Fibroblast of villous mesenchyme (primary cell): ENCODE measurements at places on chromosomes 3 and 15. TPM values are rescaled to one million over a fixed set of nuclear protein-coding genes. Genes with fewer than 3 reads are reported as not detected.

The ASB14 gene
- not detected in 2 replicates for total RNA-seq

The DNASE1L3 gene
- not detected in 2 replicates for total RNA-seq

The KLF13 gene
- total RNA-seq, result 13.8 and 25.4 TPM in 2 replicates

The ADGRG7 gene
- not detected in 2 replicates for total RNA-seq

The GABRR3 gene
- total RNA-seq, result not detected in 2 replicates

The BBS4 gene
- total RNA-seq, result 19.4 and 22.9 TPM in 2 replicates

The LNP1 gene
- 4.2 and 4.7 TPM in 2 replicates for total RNA-seq

The VILL gene
- 4.3 and 5.5 TPM in 2 replicates for total RNA-seq

The SPINK8 gene
- total RNA-seq, result not detected in 2 replicates

The TMPRSS7 gene
- not detected in 2 replicates for total RNA-seq

The ZDHHC23 gene
- total RNA-seq, result 0.32 and 0.43 TPM in 2 replicates

The HRG gene
- not detected in 2 replicates for total RNA-seq

The SNX22 gene
- under 0.01 and 0.32 TPM in 2 replicates for total RNA-seq

The CRYBG3 gene
- 17.1 and 22.9 TPM in 2 replicates for total RNA-seq

The ZNF280D gene
- 25.8 and 51.8 TPM in 2 replicates for total RNA-seq

The LRRC34 gene
- 3.5 and 4.3 TPM in 2 replicates for total RNA-seq

DNA sequence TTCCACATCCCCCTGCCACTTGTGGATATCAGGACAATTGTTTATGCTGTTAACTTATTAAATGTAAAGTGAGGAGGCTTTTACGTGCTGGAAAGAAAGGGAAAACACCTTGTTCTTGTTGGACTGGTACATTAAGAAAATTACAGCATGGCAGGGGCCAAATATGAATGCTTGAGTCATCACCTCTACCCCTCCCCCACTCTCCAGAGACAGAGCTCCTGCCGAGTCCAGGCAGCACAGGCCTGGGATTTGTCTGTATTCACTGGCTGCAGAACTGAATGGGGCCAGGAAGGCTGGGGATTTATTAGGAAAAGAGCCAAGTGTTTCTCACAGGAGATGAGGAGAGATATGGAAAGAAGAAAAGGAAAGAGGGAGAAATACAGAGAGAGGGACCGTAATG is 308.9 kb downstream of the EPHB1 start:
- DNase-seq, result no peak

GRCh38 chr3:115325539-115325938 is 178.5 kb upstream of the ZBTB20 start:
- DNase-seq, result peak; percentile 52

GRCh38 chr3:108387063-108387462 is 90.7 kb downstream of the HHLA2 start:
- DNase-seq, result no peak

GRCh38 chr15:90436952-90437351 is 48.9 kb downstream of the IQGAP1 start:
- no peak for DNase-seq

GRCh38 chr3:24616110-24616829 is 121.6 kb upstream of the THRB start:
- no peak for DNase-seq

GRCh38 chr15:35557544-35557943 is 11.6 kb upstream of the DPH6 start:
- peak; percentile 67 for DNase-seq

DNA sequence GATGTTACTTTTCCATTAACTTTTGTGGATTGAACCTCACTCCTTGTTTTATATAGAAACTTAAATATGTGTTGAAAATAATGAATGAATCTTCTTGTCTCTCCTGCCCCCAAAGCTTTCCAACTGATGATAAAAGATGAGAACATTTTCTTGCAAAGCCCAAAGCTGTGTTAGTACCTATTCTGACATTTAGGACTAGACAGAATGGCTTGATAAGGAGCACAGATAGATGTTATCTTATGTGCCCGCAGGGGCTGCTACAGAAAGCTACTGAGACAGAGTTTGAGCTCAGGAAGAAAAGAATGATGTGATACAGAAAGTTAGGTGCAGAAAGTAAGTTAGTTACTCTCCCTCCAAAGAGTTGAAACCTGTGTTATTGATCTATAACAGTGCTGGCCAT is 109.4 kb upstream of the ATP11B start:
- DNase-seq, result no peak

GRCh38 chr3:36132214-36132613 is 248.1 kb upstream of the STAC start:
- DNase-seq, result no peak

DNA sequence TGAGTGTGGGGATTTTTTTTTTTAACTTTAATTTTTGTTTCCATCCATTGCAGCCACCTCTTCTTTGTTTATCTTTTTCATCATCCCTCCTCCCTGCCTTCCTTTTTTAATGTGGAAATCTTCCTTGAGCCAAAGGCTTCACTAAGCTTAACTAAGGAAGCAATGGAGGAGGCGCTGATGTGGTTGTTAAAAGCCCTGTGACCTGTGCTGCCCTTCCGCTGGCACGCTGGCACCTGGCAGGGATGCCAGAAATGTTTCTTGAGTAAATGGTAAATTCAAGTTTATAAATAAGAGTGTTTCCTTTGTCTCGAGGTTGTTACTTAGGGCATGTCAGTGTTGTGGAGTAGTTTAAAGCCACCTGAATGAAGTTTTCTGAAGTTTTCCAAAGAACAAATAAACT is 69.4 kb downstream of the CRTC3 start:
- no peak for DNase-seq

DNA sequence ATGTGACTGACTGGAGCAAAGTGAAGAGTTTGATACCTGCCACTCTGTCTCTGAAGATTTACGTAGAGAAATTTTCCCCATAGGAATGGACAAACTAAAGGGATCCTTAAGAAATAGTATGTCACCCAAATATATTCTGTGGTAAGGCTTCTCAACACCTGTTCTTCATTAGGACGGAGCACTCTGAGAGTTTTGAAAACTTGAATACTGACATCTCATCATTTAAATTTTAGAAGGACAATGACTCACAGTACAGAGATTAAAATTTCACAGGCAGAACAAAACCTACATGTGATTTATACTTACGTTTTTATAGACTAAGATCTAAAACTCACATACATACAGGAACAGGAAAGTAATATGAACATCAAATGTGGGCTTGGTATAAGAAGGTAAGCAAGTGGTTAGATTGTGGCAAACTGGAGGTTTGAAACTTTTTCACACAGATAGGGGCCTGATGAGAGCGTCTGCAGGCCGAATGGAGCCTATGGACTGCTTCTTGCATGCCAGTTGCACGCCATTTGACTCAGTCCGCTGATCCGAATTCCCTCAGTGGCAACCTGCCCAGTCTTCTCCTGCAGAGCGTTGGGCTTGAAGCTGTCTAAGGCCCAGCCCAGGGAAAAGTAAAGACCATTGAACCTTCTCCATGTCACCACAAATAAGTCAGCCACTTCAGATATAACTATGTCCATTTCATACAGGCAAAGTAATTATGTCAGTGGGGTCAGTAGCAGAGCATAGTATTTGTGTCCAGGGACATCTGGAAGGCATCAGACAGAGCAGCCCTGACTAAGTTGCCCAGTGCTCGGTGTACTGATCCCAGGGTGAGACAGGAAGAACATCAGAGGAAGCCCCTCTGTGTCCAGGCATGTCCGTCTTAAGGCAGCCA is 45.7 kb downstream of the ZBTB38 start:
- peak; percentile 65 for DNase-seq

DNA sequence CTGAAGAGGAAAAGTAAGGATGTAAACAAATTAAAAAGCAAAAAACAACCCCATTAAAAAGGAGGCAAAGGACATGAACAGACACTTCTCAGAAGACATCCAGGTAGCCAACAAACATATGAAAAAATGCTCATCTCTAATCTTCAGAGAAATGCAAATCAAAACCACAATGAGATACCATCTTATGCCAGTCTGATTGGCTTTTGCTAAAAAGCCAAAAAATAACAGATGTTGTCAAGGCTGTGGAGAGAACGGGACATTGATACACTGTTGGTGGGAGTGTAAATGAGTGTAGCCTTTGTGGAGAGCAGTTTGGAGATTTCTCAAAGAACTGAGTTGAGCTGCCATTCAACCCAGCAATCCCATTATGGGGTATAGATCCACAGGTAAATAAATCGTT is 18.6 kb upstream of the RGMA start:
- no peak for DNase-seq

DNA sequence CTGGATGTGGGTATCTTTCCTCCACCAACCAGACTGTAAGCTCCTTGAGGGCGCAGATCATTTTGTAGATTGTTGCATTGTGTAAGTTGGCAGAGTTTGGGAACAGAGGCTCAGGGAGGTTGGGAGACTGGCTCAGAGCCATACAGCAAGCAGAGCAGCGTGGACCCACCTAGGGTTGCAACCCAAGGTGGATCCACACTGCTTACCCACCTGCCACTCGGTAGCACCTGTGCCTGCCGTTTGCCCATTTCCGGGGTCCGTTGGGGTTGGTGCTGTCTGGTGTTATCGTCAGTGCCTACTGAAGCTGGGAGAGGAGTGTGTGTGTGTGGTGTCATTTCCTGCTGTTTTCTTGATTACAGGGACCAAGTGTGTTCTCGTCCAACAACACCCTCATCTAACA is 19.0 kb downstream of the SMAD6 start:
- DNase-seq, result no peak

DNA sequence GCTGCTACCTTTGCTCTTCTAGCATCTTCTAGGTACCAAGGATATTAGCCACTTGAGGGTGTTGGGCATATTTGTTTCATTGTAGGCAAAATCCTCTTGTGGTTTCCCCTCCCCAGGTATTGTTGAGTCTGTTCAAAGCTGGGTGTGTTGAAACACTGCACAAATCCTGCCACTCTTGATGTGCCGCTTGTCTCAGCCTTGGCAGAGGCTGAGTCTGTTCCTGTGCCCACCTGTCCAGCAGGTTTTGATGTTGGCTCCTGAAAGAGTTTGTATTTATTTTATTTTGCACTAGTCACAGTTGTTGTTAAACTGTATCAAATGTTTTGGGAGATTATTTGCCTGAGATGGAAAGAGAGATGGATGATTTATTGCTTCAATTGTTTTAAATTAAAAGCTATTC is 136.2 kb downstream of the USP13 start:
- no peak for DNase-seq

GRCh38 chr3:45946875-45947274 is 3.6 kb downstream of the CXCR6 start:
- no peak for DNase-seq

- peak; percentile 71 for DNase-seq
Measured at GRCh38 chr3:50251220-50251619, 15.2 kb downstream of the GNAI2 start.

GRCh38 chr15:59847968-59848367 is 156.1 kb upstream of the FOXB1 start:
- DNase-seq, result no peak

GRCh38 chr15:90202929-90203328 is 1.8 kb downstream of the SEMA4B start:
- DNase-seq, result no peak

- DNase-seq, result no peak
Measured at GRCh38 chr15:48570822-48571221, 74.7 kb downstream of the FBN1 start.

- no peak for DNase-seq
Measured at GRCh38 chr3:71906976-71907375, 122.0 kb upstream of the PROK2 start.

GRCh38 chr15:86541540-86541939 is 461.9 kb downstream of the AGBL1 start:
- DNase-seq, result no peak

DNA sequence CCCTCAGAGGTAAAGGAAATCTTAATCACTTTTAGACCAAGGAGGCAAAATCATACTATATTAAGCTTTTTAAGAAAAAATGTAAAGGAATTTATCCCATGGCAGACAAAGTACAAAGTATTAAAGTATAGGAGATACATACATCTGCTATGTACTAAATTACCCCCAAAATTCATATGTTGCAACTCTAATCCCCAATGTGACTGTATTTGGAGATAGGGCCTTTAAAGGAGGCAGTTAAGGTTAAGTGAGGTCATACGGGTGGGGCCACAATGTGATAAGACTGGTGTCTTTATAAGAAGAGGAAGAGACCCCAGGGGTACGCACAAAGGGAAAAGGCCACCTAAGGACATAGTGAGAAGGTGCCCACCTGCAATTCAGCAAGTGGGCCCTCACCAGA is 657.0 kb upstream of the ADAMTS9 start:
- DNase-seq, result no peak

DNA sequence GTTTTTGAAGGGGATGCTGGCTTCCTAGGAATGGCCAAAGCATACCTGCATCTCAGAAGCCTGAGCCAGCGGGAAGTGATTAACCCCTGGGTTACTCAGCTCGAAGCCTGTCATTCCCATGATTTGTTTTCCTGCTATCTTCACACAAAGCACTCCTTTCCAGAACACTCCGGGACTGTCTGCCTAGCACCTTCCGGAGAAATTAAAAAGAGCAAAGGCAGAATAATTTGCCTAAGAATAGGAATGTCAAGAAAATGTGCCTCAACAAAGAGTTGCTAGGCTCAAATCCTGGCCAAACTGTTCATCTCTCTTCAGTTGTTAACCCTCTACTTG is 34.1 kb downstream of the TPM1 start:
- DNase-seq, result no peak

DNA sequence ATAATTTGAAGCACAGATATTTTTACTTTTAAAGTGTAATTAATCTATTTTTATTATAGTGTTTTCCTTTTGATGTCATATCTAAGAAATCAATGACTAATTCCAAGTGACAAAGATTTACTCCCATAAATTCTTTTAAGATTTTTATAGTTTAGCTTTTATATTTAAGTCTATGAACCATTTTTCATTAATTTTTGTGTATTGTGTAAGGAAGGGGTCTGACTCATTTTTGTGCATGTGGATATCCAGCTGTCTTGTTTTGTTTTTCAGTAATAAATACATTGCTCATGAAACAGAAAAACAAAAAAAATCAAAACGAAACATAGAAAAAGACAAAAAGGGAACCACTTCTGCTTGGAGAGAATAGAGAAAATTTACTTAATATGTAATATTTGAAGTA is 145.1 kb downstream of the EPHA6 start:
- peak; percentile 39 for DNase-seq

GRCh38 chr3:22979581-22979980 is 223.5 kb upstream of the UBE2E2 start:
- DNase-seq, result no peak

DNA sequence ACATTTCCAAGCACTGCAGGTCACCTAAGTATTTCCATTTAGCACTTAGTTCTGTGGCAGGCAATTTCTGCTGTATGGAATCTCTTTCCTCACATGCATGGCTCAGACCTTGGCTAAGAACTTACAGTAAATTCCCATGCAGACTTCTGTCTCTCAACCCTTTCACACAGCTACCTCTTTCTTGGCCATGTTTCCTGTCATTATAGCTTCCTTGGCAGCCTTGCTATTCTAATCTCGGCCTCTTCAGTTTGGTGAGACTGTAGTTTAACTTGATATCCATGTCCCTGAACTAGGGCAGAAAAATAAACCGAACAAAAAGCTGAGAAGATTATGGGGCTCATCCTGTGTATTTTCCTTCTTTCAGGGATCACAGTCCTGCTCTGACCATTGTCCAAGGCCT is 96.0 kb downstream of the SPATA16 start:
- DNase-seq, result no peak

DNA sequence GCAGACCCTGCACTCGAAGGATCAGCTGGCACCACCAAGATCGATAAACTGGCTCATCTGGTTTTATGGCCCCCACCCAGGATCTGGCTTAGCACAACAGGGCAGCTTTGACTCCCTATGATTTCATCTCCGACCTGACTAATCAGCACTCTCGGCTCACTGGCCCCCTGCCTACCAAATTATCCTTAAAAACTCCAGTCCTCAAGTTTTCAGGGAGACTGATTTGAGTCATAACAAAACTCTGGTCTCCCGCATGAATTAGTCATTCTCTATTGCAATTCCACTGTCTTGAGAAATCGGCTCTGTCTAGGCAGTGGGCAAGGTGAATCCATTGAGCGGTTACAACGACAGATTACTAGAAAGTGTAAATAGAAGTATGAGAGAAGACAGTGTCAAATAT is 521.9 kb upstream of the RGMA start:
- DNase-seq, result no peak
